ENCODE measurements at places on chromosomes 1 and 21.
A peak's percentile ranks its signal among the peaks of the same experiment; 100 is the strongest.

- DNase-seq = no peak
Observed at GRCh38 chr1:238690415-238690814, 696.0 kb upstream of the CHRM3 start.

DNA sequence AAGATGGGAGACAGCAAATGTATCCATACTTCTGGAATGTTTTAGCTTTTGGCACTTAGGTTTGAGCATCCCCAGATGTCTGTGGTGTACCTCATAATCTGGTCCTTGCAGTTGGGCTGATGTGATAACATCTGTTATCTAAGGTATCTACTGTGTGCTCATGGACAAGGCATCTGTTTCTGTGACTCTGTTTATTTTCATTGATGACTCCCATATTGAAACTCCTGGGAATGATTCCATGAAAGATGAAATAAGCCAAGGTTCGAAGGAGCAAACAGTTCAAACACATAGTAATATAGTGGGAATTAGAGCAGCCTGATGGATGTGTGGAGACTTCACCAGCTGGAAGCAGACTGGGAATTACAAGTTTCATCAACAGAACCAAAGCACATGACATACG, 20.7 kb upstream of the TRIM45 start:
- DNase-seq = no peak

- DNase-seq = peak; percentile 76
Observed at GRCh38 chr1:162003061-162003829, 20.4 kb downstream of the OLFML2B start.

- no peak for DNase-seq
Observed at GRCh38 chr1:203039609-203040512, 13.6 kb downstream of the PPFIA4 start.

DNA sequence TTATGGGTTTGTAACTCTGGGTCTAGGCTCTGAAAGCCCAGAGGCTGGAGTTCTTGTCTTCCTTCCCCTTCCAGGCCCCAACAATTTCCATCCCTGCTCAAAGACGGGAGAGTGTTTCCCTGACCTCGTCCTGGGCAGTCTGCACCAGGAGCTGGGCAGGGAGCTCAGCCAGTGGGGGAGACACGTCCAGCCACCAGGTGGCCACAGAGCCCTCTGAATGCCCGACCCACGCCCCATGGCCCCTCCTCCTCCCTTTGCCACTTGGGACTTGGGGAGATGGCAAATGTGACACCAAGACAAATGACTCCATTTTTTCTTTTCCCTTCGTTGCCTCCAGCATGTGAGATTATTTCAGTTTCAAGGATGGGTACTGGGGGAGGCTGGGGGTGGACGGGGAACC, 159.9 kb upstream of the AJAP1 start:
- DNase-seq = no peak

All from non-pigmented ciliary epithelial cell (primary cell).